Nephron progenitor cell (in vitro differentiated cells): ENCODE measurements at places on chromosomes 1 and 21.

- H3K27ac ChIP-seq = no peak overlapping the region
- peaks cover 22% of the 10 kb centered on the region for H3K4me1 ChIP-seq
- no peak overlapping the region for H3K4me3 ChIP-seq
- no peak for DNase-seq
- H3K27me3 ChIP-seq = peaks cover 8% of the 10 kb centered on the region
- peaks cover 4% of the 10 kb centered on the region for H3K36me3 ChIP-seq
Measured at GRCh38 chr21:42039470-42039901, 29.3 kb upstream of the ZBTB21 start.

DNA sequence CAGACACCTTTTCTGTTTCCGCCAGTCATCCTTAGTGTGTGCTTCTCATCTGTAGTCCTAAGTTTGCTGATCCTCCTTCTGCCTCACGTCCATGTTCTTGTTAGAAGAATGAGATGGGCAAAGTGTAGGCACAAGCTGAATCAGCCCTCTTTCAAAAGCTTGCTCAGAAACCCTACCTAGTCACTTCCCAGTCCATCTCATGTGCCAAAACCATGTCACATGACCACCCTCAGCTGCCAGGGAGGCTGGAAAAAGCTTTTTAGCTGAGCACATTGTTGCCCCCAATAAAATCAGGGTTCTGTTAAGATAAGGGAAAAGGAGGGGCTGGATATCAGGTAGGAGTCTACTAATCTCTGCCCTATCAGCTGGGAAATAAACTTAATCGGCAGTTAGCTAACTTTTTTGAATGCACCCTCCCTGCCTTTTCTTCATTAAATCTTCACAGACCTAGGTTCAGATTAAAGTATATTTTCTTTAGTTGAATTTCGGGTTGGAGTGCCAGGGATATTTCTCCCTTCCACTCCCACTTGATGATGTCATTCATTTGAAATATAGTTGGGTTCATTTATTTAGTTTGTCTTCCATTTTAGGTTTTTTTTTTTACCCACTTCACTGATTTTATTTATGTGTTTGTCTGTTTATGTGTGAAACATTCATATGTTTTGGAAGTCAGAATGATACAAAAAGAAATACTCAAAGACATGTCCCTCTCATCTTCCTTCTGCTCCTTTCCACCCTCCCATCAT is 129.2 kb downstream of the ROR1 start:
- DNase-seq = no peak
- H3K4me3 ChIP-seq = no peak overlapping the region
- H3K27ac ChIP-seq = no peak overlapping the region
- H3K27me3 ChIP-seq = peaks cover 3% of the 10 kb centered on the region

- no peaks in the 10 kb centered on the region for H3K36me3 ChIP-seq
- H3K27me3 ChIP-seq = no peaks in the 10 kb centered on the region
- H3K27ac ChIP-seq = no peak overlapping the region
- DNase-seq = no peak
- H3K4me1 ChIP-seq = no peaks in the 10 kb centered on the region
- H3K4me3 ChIP-seq = no peak overlapping the region
Measured at GRCh38 chr1:219153723-219154122, 20.0 kb upstream of the LYPLAL1 start.

DNA sequence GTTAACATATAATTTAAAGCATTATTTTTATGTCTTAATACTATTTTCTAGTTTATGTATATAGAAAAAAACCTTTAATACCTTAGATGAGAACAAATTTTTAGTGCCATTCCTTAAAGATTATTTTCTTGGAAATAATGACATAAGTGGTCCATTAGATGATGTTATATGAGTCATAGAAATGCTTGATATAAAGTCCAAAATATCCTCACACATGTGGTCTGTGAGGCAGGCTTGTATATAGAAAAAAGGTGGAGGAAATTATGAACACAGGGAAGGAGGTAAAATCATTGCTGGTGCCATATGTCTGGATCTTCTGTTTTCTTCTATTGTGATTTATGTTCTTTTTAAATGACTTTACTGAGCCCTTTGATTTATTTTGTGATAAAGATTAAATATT is 79.3 kb downstream of the MAP3K7CL start:
- H3K4me3 ChIP-seq = no peak overlapping the region
- no peaks in the 10 kb centered on the region for H3K27me3 ChIP-seq
- H3K27ac ChIP-seq = no peak overlapping the region
- no peaks in the 10 kb centered on the region for H3K4me1 ChIP-seq

GRCh38 chr1:12052008-12052573 is 11.0 kb upstream of the TNFRSF8 start:
- DNase-seq = peak; percentile 32
- peaks cover 5% of the 10 kb centered on the region for H3K27me3 ChIP-seq
- peaks cover 33% of the 10 kb centered on the region for H3K4me1 ChIP-seq

- H3K4me3 ChIP-seq = no peak overlapping the region
- no peaks in the 10 kb centered on the region for H3K36me3 ChIP-seq
- no peak for DNase-seq
- H3K27me3 ChIP-seq = no peaks in the 10 kb centered on the region
Measured at GRCh38 chr1:198929111-198929604, 290.3 kb downstream of the PTPRC start.

DNA sequence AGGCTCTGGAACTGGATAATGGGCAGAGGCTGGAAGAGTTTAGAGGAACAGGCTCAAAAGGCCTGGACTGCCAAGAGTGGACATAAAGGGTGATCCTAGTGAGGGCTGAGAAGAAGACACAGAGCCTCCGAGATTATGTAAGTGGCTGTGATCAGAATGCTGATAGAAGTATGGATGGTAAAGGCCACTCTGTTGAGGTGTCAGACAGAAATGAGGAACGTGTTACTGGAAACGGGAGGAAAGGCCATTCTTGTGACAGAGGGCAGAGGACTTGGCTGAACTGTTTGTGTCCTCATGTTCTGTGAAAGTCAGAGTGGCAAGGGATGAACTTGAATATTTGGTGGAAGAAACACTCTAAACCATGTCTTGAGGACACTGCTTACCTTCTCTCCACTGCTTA is 6.7 kb upstream of the ABCG1 start:
- H3K36me3 ChIP-seq = peaks cover under 1% of the 10 kb centered on the region
- H3K4me3 ChIP-seq = no peak overlapping the region
- peaks cover 30% of the 10 kb centered on the region for H3K27me3 ChIP-seq
- H3K27ac ChIP-seq = no peak overlapping the region

- H3K36me3 ChIP-seq = no peaks in the 10 kb centered on the region
- no peak overlapping the region for H3K27ac ChIP-seq
- peaks cover 27% of the 10 kb centered on the region for H3K27me3 ChIP-seq
- no peak for DNase-seq
- H3K4me1 ChIP-seq = peaks cover 10% of the 10 kb centered on the region
- no peak overlapping the region for H3K4me3 ChIP-seq
Measured at GRCh38 chr1:31651089-31651420, 6.4 kb upstream of the PEF1 start.

DNA sequence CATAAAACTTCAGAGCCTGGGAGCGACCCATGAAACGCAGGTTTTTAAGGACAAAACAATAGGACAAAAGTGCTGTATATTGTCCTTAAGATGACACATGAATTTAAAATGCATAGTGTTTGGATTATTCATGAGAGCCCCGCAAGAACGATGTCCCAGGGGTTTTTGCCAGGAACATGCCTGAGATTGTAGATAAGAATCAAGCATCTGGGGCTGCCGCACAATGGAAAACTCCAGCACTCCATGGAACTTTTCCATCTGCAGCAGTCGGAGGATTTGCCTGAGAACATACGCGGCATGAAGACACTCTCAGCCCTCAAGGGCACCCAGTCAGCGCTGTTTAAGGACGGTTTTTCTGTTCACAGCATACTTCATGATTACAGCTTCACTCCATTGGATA is 5.3 kb upstream of the ERG start:
- H3K27me3 ChIP-seq = peaks cover 6% of the 10 kb centered on the region
- no peak for DNase-seq
- no peak overlapping the region for H3K4me3 ChIP-seq
- H3K4me1 ChIP-seq = peaks cover 12% of the 10 kb centered on the region
- no peak overlapping the region for H3K27ac ChIP-seq

DNA sequence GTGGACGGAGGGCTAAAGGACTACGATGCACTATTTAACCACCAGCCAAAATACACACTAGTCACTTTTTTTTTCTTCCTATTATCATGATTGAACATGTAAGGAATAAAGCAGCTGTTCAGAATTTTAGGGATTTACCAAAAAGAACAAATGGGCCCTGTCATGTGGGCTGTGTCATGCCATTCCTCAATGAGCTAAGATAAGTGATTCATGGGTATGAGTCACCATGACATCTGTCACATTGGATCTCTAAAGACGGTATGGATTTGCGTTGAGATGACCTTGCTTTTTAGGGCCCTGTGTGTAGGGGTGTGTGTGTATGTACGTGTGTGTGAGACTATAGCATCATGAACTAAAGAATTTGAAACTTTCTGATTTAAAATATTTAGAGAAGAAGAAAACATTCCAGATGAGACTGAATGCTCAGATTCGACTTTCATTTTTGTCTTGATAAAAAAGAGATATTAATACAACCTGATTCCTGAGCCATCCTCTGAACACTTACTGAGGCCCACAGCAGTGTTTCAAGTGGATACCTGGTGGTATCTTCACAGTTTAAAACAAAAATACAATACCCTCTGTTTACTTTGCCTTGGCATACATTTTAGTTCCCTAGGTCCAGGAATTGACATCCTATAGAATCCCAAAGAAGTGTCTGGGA is 246.1 kb upstream of the DUSP10 start:
- no peak overlapping the region for H3K4me3 ChIP-seq
- no peaks in the 10 kb centered on the region for H3K36me3 ChIP-seq

DNA sequence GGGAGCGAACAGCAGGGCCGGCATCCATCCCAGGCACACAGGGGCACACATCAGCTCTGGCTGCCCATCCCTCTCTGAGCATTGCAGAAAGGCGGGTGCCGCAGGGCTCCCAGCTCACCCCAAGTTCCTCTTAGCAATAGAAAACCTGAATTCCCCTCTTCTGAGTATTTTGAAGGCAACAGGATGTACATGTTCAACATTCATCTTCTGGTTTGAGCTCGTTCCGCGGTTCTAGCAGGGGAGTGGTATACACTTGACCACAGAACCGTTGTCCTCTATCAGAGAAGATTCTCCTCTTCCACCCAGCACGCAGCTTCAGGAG is 23.6 kb downstream of the ACTA1 start:
- DNase-seq = no peak
- H3K4me3 ChIP-seq = no peak overlapping the region
- no peak overlapping the region for H3K27ac ChIP-seq
- H3K36me3 ChIP-seq = no peaks in the 10 kb centered on the region

DNA sequence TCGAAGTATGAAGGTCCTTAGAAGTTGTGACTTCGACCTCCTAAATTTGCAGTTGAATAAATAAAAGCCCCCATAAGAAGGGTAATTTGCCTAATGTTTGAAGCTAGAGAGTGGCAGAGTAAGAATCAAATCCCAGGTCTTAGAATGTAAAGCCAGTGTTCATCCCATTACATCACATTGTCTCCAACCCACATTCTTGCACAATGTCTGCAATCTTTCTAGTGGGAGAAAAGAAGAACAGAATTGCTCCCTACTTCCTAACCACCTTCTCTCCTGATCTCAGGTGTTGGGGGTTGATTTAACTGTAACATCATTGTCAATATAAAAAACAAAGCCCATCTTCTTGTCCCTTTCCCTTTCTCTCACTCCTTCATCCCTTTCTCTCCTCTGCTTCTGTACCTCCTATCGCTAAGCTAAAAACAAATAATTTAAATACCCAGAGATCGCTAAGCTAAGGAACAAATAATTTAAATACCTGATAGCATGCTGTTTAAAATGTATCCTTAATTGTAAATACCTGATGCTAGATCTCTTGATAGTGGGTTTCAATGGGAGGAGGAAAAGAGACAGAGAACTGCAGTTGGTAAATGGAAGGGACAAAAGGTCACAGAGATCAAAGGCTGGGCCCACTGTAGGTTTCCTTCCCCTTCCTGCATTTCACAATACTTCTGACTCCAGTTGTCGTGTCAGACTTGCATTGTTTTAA is 32.1 kb upstream of the CCDC190 start:
- H3K4me1 ChIP-seq = peaks cover 37% of the 10 kb centered on the region
- no peaks in the 10 kb centered on the region for H3K36me3 ChIP-seq
- H3K27me3 ChIP-seq = no peaks in the 10 kb centered on the region
- peak overlapping the region; percentile 57 for H3K27ac ChIP-seq
- DNase-seq = no peak
- no peak overlapping the region for H3K4me3 ChIP-seq

- H3K27me3 ChIP-seq = peaks cover 42% of the 10 kb centered on the region
- H3K4me3 ChIP-seq = no peak overlapping the region
- peak; percentile 35 for DNase-seq
- peaks cover 32% of the 10 kb centered on the region for H3K4me1 ChIP-seq
Measured at GRCh38 chr1:212512816-212513559, 80.3 kb downstream of the NENF start.

- H3K36me3 ChIP-seq = no peaks in the 10 kb centered on the region
- DNase-seq = peak; percentile 39
- no peak overlapping the region for H3K4me3 ChIP-seq
- H3K27me3 ChIP-seq = peaks cover 18% of the 10 kb centered on the region
Measured at GRCh38 chr1:153355445-153356071, 2.1 kb upstream of the S100A9 start.
